ENCODE measurements at places on chromosomes 1 and 21.

DNA sequence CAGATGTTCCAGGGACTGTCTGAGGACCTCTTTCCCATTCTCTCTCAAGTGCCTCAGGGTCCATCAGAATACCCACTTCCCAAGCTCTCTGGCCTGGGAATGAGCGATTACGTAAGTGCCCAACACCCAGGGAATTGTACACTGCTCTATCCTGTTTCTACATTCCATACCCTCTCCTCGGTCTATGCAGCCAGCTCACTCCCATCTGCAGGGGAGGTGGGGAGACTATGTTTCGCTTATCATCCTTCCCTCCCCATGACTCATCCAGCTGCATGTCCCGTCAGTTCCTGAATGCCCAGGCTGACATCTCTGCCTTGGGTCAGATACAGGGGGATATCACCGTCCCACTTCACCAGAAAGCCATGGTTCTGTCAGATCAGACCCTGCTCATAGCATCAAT is 34.5 kb upstream of the CD1D start:
- DNase-seq, result no peak

- peak; percentile 98 for DNase-seq
Measured at GRCh38 chr1:35568975-35569395, 4.1 kb upstream of the TFAP2E start.

- no peak for DNase-seq
Measured at GRCh38 chr1:213104604-213105003, 53.6 kb downstream of the RPS6KC1 start.

DNA sequence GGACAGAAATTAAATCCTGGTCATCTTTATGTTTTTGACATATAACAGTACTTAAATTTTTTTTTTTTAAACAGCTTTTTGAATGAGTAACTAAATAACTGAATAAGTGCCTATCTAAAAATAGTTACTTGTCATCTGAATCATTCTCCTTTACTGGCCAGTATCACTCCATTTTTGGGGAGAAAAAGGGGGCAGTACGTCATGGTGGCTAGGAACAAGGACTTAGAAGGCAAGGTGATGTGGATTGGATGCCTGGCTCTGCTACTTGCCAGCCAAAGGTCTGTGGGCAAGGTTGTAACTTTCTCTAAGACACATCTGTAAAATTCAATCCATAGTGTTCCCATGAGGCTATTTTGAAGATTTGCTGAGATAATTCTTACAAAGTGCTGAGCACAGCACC is 220.4 kb upstream of the DEPDC1 start:
- DNase-seq, result no peak

GRCh38 chr1:8398677-8399076 is 80.8 kb downstream of the SLC45A1 start:
- no peak for DNase-seq

GRCh38 chr21:27734146-27734545 is 767.3 kb upstream of the ADAMTS5 start:
- DNase-seq, result no peak

Measured in NCI-H510A treated with DMSO at 0.1 percent for 48 hours (cell line).